Right kidney (tissue), 9 donors: ENCODE measurements at places on chromosomes 2 and 18.
A peak's percentile ranks its signal among the peaks of the same experiment; 100 is the strongest.

DNA sequence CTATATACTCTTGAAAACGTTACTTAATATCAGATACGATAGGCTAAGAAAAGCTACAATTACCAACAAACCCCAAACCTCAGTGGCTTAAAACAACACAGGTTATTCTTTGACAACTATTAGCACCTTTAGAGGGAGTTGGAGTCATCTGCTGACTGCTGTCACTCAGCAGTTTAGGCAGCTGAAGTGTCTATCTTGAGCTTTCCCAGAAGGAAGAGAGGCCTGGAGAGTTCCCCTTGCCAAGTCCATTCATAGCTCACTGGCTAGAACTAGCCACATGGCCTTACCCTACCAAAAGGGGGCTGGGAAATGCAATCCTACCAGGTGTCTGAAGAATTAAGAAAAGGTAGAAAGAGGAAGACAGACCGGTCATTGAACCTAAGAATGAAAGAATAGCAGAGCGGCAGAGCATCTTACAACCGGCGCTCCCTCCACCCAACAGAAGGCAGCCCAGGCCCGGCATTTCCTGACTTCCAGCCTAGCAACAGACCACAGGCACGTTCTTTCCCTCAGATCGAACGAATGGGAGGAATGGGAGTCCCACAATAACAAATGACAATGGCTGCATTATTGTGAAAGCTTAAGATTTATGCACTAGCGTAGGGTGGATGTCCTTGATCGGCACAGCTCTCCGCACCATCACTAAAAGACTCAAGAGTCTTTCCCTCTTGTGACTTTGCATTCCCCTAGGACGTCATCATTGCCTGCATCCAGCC lies 211.2 kb upstream of the CTAGE1 start:
- DNase-seq, result no peak

DNA sequence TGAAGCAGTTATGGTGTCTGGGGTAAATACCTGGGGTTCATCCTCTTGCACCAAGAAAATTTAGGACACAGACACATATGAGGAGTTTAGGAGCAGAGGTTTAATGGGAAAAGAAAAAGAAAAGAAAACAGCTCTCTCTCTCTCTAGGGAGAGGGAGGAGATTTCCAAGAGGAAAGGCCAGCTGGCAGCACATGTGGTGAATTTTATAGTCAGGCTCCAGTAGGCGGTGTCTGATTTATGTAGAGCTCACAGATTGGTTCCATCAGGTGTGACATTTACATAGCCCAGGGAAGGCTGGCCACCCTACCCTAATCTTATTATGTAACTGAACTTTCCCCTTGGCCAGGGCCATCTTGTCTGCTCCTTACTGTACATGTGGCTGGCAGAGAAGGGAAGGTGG lies 297.5 kb upstream of the RGPD4 start:
- DNase-seq, result peak; percentile 35

DNA sequence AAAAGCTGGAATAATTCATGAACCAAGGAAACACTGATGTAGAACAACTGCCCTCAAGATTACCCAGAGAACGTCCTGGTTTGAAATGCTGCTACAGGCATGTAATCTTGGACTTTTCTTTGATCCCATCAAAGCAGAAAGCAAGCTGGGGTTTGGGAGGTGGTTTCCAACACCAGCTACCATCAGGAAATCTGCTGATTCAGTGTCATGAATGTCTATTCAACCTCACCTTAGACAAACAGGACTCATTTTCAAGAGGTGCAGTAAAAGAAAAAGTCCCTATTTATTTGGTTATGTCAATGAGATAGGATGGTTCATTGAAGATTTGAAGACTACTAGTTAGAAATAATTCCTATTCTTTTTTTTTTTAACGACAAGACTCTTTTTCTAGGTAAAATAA lies 72.7 kb downstream of the NEB start:
- DNase-seq, result no peak

DNA sequence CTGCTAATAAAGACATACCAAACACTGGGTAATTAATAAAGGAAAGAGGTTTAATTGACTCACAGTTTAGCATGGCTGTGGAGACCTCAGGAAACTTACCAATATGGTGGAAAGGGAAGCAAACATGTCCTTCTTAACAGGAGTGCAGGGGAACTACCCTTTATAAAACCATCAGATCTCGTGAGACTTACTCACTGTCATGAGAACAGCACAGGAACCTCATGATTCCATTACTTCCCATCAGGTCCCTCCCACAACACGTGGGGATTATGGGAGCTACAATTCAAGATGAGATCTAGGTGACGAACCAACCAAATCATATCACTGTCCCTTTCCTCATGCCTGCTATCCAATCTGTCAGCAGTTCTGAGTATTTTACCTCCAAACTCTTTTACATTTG lies 586.7 kb downstream of the TDRD15 start:
- no peak for DNase-seq

GRCh38 chr2:636641-637405 lies 40.4 kb downstream of the TMEM18 start:
- DNase-seq, result peak; percentile 81

- DNase-seq, result no peak
These were observed 17.3 kb downstream of the SALL3 start for GRCh38 chr18:78996741-78997490.

DNA sequence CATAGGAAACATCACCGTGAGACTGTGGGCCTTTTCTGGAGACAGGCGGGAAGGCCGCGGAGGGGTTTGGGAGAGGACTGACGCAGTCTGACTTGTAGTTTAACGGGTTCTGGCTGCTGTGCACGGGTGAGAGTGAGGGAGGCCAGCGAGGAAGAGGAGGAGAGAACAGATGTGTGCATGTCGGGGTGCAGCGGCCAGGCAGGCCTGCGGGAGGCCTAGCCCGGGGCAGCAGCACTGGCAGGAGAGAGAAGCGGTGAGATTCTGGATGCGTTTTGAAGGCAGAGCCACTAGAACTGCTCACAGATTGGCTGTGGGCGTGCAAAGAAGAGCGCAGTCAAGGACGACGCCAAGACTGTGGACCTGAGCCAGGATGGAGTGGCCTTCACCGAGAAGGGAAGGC lies 53.9 kb downstream of the PTGR3 start:
- no peak for DNase-seq

- DNase-seq, result no peak
These were observed 37.8 kb downstream of the GATA6 start for GRCh38 chr18:22207021-22207758.

DNA sequence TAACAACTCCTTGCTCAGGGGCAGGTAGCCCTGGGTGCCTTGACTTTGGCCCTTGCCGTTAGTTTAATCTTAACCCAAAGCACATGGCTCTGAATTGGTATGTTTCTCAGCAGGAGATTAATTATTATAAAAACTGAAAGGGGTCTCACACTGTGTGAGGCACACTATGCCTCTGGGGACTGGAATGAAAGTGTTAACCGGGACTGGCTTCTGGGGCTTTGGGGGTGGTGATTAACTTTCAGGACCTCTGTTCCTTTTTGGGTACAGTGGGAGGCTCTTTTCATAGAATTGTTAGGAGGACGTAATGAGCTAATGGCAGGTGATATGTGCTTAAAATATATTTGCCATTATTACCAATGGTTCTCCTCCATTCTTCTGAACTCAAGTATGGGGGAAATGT lies 5.1 kb downstream of the MERTK start:
- DNase-seq, result no peak

DNA sequence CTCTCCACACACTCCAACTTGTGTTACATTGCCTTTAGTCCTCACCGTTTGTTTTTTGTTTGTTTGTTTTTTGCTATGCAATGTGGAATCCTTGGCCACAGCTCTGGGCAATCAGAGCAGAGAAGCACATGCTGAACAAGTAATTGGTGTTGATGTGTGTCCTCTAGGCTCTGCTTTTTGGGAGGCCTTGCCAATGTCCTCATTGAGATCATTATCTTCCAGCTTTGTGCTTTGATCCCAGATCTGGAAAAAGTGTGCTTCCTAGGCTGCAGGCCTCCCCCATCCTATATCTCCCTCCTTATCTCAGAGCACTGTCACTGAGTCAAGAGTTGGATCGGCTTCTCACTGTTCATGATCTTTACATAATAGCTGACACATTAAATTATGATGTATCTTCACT lies 25.9 kb downstream of the OSR1 start:
- no peak for DNase-seq

- no peak for DNase-seq
These were observed 75.8 kb upstream of the SPATS2L start for GRCh38 chr2:200230716-200231115.

DNA sequence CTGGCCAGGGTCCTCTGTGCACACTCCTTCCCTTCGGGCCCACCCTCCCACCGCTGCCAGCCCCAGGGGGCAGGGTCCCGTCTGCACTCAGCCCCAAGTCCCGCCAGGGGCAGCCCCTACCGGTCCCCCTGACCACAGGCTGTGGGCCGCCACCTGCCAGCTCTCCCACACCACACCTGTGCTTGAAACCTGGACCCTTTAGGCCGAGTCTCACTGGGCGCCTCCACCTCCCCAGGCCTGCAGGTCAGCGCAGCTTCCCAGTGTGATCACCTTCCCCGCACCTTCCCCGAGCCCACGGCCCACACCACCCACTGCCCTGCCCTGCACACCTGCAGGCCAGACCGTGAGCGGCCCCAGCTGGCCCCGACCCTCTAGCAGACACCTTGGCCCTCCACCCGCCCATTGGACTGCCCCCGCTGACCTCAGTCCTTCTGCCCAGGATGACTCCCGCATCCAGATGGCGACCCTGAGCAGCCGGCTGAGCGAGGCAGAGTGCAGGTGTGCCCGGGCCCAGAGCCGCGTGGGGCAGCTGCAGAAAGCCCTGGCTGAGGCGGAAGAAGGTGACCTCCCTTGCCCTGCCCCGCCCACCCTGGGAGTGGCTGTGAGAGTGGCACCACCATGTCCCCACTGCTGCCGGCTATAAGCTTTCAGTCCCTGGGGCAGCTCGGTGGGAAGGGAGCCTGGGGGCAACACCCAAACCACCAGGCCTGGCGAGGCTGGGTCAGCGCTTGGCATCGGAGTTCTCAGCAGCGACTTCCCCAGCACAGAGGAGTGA lies 31.3 kb upstream of the SNED1 start:
- no peak for DNase-seq

DNA sequence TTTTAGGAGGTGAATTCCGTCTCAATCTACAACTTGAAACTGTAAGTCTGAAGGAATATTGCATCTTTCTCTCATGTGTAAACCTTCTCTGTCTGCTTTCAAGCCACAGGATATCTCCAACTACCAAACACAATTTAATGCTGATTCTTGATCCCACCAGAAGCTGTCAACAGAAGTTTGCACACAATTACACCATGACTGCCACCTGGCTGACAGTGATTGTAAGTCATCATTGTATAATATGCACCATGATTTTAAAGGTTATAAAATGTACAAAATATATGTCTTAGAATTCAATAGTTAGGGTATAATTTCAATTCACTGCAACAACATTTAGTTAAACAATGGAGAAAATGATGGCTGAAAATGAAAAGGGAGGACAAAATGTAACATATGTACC lies 18.4 kb downstream of the PREPL start:
- no peak for DNase-seq

GRCh38 chr2:18435426-18436037 lies 124.9 kb downstream of the RDH14 start:
- peak; percentile 22 for DNase-seq

GRCh38 chr2:129716781-129717559 lies 262.5 kb upstream of the RAB6C start:
- DNase-seq, result no peak

DNA sequence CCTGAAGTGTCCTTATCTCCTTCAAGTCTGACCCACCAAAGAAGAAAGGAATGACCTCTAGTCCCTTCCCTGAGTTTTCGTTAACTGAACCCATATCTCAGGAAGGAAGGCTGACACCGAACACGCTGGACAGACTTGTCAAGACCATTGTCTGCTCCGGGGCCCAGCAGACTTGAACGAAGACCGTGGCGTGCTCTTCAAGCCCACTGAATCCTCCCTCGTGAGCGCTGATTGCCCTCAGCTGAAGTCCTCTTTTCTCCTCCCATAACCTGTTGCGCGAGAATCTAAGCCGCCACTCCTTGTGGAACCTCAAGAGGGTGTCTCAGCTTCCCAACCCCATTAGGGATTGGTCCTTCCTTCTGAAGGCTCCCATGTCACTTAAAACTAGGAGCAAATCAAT lies 634 bp upstream of the CNDP1 start:
- no peak for DNase-seq

DNA sequence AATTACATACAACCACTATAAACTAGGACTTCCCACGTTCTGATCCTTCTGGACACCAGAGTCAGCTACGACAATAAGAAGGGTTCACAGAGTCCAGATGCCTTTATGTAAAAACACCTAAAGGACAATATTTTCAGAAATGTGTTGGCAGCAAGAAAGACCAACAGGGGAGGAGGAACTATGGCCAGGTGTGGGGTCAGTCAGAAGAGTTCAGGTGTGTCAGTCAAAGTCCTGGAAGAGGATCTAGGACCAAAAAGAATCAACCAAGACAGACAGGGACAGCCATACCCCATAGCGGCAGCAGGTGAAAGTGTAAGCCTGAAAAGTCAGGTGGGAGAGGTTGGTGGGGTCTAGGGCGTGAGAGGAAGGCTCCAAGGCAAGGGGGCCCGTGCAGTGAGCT lies 38.0 kb upstream of the YPEL5 start:
- DNase-seq, result no peak

GRCh38 chr18:11654736-11655605 lies 34.1 kb upstream of the GNAL start:
- DNase-seq, result peak; percentile 56

DNA sequence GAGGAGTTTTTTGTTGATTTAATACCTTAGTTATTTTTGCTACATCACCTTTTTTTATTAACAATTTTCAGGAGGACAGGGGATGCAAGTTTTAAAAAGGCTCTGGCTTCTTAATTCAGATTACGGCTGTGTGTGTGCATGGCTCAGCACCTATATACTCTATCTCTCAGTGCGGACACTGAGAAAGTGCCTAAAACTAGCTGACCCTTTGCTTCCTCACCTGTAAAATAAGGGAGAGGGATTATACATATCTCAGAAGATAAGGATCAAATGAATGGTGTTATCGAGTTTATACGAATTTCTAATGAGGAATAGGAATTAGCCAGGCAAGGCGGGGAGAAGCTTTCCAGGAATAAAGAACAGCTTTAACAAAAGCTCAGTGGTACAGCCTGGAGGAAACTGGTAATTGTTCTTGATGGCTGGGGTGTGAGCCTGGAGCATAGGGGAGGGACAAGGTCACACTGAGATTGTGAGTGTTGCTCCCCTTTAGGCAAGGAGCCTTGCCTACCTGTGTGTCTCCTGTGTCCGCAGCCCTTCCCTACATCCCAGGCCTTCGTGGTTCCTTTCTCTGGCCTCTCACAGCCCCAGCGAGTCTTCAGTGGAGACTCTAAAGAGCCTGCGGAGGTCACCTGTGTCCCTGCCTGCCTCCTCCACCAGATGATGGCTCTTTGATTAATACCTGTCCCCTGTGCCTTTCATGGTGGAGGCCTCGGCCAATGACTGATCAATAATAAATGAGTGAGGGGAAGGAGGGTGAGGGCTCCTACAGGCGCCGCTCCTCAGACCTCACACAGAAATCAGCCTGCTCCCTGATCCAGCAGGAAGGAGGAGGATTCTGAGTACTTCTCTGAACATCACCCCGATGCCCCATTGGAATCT lies 92.7 kb downstream of the DDX1 start:
- DNase-seq, result no peak

DNA sequence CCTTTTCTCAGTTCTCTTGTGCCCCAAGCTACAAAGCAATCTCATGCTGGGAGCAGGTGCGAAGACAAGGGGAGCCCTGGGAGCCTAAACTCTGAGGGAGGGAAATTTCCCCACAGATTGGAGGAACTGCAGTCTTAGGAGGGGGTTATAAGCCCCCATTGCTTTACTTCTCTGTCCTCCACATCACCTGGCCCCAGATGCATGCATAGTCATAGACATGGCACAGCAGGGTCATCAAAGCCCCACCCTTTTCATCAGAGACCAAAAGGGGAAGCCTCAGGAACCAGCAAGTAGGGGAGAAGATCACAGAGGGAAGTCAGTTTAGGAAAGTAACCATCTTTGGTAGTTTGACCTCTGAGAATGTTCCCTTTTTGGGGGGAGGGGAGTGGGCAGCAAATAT lies 33.7 kb downstream of the LANCL1 start:
- no peak for DNase-seq
